ENCODE measurements at places on chromosomes 4 and X.

GRCh38 chrX:124344246-124344645 lies 2.1 kb upstream of the SH2D1A start:
- DNase-seq, result no peak

DNA sequence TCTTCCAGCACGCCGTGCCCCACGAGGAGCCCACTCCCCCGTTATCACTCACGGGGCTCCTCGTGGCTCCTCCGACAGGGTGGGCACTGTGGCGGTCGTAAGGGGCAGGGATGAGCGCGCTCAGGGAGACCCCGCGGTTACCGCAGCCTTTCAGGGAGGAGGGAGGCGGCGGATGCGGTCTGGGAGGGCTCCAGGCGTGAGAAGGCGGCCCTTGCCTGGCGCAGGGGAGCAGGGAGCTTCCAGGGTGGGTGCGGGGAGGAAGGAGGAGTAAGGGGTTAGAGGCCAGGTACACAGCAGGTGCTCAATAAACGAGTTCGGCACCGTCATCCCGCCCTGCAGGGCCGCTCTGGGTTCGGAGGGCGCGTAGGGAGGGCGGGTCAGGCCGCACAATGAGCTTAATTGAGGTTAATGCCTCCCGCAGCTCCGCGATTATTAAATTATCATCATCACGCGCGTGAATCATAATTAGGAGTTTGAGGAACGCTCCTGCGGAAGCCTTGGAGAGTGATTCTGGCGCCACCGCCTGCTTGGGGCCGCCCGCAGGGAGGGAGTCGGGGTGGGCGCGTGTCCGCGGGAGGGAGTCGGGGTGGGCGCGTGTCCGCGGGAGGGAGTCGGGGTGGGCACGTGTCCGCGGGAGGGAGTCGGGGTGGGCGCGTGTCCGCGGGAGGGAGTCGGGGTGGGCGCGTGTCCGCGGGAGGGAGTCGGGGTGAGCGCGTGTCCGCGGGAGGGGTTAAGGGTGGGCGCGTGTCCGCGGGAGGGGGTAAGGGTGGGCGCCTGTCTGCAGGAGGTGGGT lies 7.6 kb upstream of the NKX1-1 start:
- no peak for DNase-seq

DNA sequence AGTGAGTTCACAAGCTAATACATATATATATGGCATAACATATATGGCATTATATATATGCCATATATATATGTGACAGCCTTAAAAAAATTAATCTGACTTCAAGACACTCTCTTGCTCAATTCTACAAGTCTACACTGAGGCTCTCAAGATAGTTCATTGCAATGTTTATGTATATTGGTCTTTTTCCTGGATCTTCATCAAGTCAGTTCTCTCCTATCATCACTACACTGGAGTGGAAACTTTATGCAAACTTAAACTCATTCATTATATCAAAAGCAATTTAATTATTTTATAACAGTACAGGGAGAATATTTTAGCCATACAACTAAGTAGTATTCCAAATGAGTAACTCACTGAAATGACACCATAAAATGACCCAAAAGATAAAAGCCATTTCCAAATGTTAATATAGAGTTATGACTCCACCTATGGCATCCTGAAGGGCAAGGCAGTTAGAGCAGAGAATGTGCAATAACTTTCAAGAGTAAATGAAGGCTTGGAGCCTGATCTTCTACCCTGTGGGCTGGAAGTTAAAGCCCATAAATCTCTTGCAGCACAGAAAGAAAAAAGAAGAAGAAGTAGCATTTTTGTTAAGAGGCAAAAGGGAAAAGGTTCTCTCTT lies 176.3 kb upstream of the SLIT2 start:
- no peak for DNase-seq

DNA sequence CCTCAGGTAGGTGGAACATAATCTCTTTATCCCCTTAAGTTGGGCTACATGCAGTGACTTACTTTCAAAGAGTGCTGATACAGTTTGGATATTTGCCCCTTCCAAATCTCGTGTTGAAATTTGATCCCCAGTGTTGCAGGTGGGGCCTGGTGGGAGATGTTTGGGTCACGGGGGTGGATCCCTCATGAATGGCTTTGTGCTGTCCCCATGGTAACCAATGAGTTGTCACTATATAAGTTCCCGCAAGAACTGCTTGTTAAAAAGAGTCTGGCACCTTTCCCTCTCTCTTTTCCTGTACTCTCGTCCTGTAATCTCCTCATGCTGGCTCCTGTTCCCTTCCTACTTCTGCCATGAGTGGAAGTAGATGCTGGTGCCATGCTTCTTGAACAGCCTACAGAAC lies 71.3 kb downstream of the GLRA3 start:
- DNase-seq, result no peak

- no peak for DNase-seq
Observed at GRCh38 chr4:101205916-101206315, 141.4 kb downstream of the PPP3CA start.

GRCh38 chr4:93710101-93710846 lies 118.3 kb upstream of the ATOH1 start:
- DNase-seq, result no peak

All from T-helper 17 cell (primary cell).